Activated naive CD8-positive, alpha-beta T cell treated with anti-CD3 and anti-CD28 coated beads, Interleukin-2, amount 10 ng/mL, durations not matched to agents 7 days and 5 days (primary cell): ENCODE measurements at places on chromosomes 3 and 15. TPM values are rescaled to one million over a fixed set of nuclear protein-coding genes. Genes with fewer than 3 reads are reported as not detected.
A peak's percentile ranks its signal among the peaks of the same experiment; 100 is the strongest.

DNA sequence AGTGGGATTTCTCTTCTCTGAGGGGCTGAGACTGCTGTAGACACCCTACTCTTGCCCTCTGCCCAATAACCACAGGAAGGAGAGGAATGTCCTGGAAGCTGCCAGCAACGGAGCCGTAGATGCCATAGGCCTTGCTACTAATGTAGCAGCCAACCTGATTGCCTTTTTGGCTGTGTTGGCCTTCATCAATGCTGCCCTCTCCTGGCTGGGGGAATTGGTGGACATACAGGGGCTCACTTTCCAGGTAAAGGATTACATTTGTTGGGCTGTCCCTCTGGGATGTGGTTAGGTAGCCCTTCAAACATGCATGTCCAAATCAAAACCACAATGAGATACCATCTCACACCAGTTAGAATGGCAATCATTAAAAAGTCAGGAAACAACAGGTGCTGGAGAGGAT is 16.1 kb downstream of the SLC28A2 start:
- H3K4me1 ChIP-seq, result no peaks in the 10 kb centered on the region
- no peak overlapping the region for H3K27ac ChIP-seq
- no peaks in the 10 kb centered on the region for H3K36me3 ChIP-seq

DNA sequence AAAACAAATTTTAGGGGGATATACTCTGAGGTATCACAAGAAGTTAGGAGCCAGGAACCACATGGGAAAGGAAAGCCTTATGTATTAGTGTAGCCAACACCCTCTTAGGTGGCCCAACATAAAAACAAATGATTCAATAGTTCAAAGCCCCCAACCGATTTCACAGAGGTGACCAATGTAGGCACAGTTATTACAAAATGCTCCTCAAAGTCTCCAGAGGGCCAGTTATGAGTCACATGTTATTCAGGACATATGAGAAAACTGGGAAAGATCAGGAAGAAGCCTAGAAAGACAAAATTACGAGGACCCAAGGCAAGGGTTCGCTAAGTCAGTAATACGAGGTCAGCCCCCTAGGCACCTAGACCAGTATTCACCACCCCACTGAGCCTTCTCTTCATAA is 29.9 kb upstream of the FBN1 start:
- DNase-seq, result no peak
- peaks cover 5% of the 10 kb centered on the region for H3K27me3 ChIP-seq
- no peaks in the 10 kb centered on the region for H3K36me3 ChIP-seq
- no peak overlapping the region for H3K4me3 ChIP-seq

The CCDC39 gene
- total RNA-seq, result not detected

The TRIM42 gene
- total RNA-seq, result not detected

GRCh38 chr15:89852342-89852995 is 37.8 kb upstream of the ANPEP start:
- no peak for DNase-seq
- H3K4me1 ChIP-seq, result peaks cover 1% of the 10 kb centered on the region
- H3K27me3 ChIP-seq, result no peaks in the 10 kb centered on the region
- H3K27ac ChIP-seq, result no peak overlapping the region
- peaks cover 11% of the 10 kb centered on the region for H3K36me3 ChIP-seq

The GP9 gene
- total RNA-seq, result not detected

- DNase-seq, result no peak
- no peaks in the 10 kb centered on the region for H3K36me3 ChIP-seq
- H3K27ac ChIP-seq, result no peak overlapping the region
- peaks cover 12% of the 10 kb centered on the region for H3K27me3 ChIP-seq
These were observed 29.5 kb downstream of the PLSCR5 start for GRCh38 chr3:146575636-146576035.

The LRRC31 gene
- not detected for total RNA-seq

DNA sequence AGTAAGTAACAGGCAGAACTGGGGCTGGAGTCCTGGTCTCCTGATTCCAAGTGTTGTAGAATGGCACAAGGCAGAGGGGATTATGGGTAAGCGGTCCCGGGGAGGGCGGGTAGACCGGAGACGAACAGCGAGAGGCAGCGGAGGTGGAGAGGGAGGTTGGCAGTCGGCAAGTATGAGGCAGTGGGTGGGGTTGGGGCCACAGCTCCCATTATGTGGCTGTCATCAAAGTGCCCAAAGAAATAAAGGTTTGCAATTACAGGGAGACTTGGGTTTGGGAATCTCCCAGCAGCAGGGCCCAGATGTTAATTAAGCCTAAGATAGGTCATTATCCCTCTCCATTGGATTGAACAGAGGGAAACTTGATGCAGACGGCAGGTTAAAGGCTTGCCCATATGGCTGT is 16.9 kb downstream of the FAM43A start:
- no peaks in the 10 kb centered on the region for H3K27me3 ChIP-seq
- H3K4me1 ChIP-seq, result no peaks in the 10 kb centered on the region
- no peak for DNase-seq
- no peak overlapping the region for H3K27ac ChIP-seq

GRCh38 chr3:103388214-103388613 is 953.4 kb downstream of the ZPLD1 start:
- no peaks in the 10 kb centered on the region for H3K4me1 ChIP-seq
- H3K27ac ChIP-seq, result no peak overlapping the region
- no peaks in the 10 kb centered on the region for H3K36me3 ChIP-seq

The TGM5 gene
- not detected for total RNA-seq

DNA sequence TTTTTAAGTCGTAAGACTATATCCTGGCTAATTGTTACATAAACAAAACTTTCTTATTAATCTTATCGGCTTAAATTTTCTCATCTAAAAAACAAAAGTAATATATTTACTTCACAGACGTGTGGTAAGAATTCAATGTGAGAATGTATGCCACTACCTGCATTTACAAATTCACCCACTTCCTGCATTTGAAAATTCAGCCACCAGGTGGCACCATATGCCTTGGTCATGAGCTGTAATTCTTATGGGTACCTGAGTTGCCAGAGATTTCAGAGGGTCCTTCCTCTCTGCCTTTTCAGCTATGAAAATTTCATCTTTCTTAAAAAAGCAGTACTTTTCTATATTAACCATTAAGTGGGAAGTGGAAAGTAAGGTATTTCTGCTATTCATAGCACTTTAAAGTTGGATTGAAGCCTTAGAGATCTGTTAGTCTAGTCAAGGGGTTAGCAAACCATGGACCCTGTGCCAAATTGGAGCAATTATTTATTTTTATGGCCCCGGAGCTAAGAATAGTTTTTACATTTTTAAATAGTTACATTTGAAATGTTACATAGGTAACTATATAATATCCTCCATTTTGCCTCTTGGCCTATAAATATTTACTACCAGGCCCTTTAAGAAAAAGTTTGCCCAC is 127.8 kb downstream of the HCN4 start:
- H3K4me3 ChIP-seq, result no peak overlapping the region
- no peaks in the 10 kb centered on the region for H3K36me3 ChIP-seq
- peaks cover 3% of the 10 kb centered on the region for H3K27me3 ChIP-seq
- H3K4me1 ChIP-seq, result peaks cover 4% of the 10 kb centered on the region
- H3K27ac ChIP-seq, result no peak overlapping the region

- no peak overlapping the region for H3K27ac ChIP-seq
- H3K4me1 ChIP-seq, result peaks cover 11% of the 10 kb centered on the region
- H3K4me3 ChIP-seq, result no peak overlapping the region
- no peaks in the 10 kb centered on the region for H3K27me3 ChIP-seq
- peaks cover 4% of the 10 kb centered on the region for H3K36me3 ChIP-seq
- no peak for DNase-seq
These were observed 292.0 kb upstream of the SUCLG2 start for GRCh38 chr3:67946436-67946835.

GRCh38 chr3:129039271-129040038 is 21.1 kb upstream of the GP9 start:
- H3K27ac ChIP-seq, result no peak overlapping the region
- H3K4me1 ChIP-seq, result peaks cover 10% of the 10 kb centered on the region
- no peak overlapping the region for H3K4me3 ChIP-seq
- DNase-seq, result peak; percentile 32
- peaks cover 2% of the 10 kb centered on the region for H3K36me3 ChIP-seq
